ENCODE measurements at places on chromosomes 6 and 20.

- DNase-seq, result no peak
Measured at GRCh38 chr6:4336778-4337442, 201.5 kb upstream of the ECI2 start.

DNA sequence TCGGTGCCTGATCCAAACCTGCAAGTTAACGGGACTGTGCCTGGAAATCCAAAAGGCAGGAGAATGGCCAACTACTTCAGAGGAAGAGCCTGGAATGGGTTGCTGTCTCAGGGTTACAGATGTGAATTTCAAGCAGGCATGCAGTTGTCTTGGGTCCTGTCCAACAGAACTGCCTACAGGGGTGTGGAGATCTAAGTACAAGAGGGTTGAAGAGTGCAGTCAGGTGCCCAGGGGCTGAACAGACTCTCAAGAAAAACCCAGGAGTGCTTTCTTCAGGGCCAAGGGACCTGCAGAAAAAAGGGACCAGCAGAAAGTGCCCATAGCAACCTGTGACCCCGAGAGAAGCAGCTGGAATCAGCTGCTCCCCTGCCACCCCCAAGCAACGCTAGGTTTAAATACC is 71.0 kb downstream of the PREP start:
- no peak for DNase-seq

- no peak for DNase-seq
Measured at GRCh38 chr6:91387290-91388059, 800.6 kb upstream of the MAP3K7 start.

GRCh38 chr6:116568111-116568510 is 3.2 kb upstream of the RWDD1 start:
- no peak for DNase-seq

GRCh38 chr6:33727932-33728331 is 16.4 kb upstream of the UQCC2 start:
- no peak for DNase-seq

GRCh38 chr6:66336176-66336575 is 629.1 kb upstream of the EYS start:
- no peak for DNase-seq

- DNase-seq, result no peak
Measured at GRCh38 chr6:32442977-32443552, 3.4 kb downstream of the HLA-DRA start.

DNA sequence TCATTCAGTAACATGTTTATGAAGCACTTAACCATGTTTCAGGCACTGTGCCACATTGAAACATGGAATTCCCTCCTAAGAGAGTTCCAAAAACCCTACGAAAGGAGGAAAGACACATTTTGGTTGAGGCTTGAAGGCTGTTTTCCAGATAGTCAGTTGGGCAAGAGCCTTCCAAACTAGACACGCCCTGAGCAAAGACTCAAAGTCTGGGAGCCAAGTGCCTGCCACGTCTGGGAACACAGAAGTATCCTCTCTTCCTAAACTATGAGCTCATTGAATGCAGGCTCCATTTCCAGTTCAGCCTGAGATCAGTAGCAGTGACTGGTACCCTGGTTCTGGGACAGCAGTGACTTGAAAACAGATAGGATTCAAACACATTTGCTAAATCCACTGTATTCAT is 74.5 kb upstream of the FAM8A1 start:
- no peak for DNase-seq

DNA sequence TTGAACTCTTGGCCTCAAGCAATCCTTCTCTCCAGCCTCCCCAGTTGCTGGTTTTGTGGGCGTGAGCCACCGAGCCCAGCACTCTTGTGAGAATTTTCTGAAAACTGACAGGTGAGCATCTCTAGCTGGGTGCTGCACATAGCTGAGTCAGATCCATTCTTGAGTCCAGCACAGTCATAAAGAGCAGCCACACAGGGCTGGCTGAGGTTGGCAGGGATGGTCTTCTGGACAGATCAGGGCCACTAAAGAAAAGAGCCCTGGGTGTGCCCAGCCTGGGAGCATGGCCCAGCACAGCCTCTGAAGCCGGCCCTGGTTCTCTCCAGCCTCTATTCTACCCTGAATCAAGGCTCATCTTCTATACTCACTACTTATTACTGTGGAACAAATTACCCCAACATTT is 11.5 kb downstream of the DLGAP4 start:
- no peak for DNase-seq

GRCh38 chr6:132068766-132069165 is 117.6 kb upstream of the CCN2 start:
- no peak for DNase-seq

DNA sequence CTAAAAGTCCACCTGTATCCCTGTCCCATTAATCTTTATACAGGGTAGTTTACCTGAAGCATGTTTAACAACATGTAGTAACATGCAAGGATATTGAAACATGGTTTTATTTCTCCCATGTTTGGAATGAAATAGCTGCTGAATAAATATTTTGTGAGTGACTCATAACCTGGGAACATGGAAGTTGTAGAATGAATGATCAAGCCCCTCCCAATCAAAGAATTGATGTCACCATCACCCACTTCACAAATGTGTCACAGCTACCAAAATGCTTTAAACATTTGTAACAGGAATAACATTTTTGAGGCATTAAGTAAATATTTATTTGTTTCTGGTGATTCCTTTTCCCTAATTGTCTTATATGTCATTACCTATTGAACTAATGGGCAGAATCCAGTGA is 58.9 kb upstream of the TNFAIP3 start:
- DNase-seq, result no peak

GRCh38 chr20:23215344-23215995 is 129.3 kb upstream of the CD93 start:
- DNase-seq, result no peak

- DNase-seq, result no peak
Measured at GRCh38 chr6:166636191-166636933, 9.3 kb upstream of the RPS6KA2 start.

DNA sequence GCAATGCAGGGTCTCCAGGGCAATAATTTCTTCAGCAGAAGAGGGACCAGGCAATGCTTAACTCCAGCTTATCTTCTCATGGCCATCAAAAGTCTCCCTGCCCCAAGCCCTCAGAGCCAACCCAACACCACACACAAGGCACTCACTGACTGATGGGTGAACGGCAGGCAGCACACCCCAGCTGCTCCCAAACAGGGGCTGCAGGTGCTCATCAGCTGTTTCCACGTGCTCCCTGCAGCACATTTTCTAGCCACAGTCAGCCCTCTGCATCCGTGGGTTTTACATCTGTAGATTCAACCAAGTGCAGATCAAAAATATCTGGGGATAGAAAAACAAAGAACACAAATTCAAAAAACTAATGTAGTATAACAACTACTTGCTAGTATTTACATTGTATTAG is 4.0 kb upstream of the GABRR1 start:
- DNase-seq, result no peak

- no peak for DNase-seq
Measured at GRCh38 chr6:132664309-132665034, 5.5 kb upstream of the TAAR1 start.

DNA sequence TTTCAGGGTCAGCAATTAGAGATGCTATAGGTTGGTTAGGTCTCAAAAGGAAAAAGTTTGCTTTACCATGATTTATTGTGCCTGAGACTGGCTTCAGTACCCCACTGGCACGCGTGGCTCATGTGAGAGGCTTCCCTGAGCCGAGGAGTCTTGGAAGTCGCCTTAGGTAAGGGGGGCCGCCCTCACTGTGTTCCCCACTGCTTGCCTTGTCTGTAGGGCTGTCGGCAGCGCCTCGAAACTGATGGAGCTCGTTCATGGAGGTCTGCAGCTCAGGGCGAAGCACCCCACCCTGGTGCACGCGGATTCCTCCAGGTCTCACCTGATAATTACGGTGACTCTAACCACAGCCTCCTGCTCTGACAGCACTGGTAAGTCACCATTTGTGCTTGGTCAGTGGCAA is 39.2 kb downstream of the FRMD1 start:
- DNase-seq, result no peak

- no peak for DNase-seq
Measured at GRCh38 chr6:147566244-147566898, 57.9 kb downstream of the SAMD5 start.

GRCh38 chr6:159788753-159789376 is 537 bp downstream of the TCP1 start:
- DNase-seq, result peak; percentile 23

- peak; percentile 15 for DNase-seq
Measured at GRCh38 chr20:17612287-17612991, 42.6 kb downstream of the DSTN start.

- no peak for DNase-seq
Measured at GRCh38 chr6:124022641-124023040, 219.0 kb downstream of the NKAIN2 start.

GRCh38 chr6:153092082-153093013 is 38.7 kb downstream of the RGS17 start:
- DNase-seq, result no peak

DNA sequence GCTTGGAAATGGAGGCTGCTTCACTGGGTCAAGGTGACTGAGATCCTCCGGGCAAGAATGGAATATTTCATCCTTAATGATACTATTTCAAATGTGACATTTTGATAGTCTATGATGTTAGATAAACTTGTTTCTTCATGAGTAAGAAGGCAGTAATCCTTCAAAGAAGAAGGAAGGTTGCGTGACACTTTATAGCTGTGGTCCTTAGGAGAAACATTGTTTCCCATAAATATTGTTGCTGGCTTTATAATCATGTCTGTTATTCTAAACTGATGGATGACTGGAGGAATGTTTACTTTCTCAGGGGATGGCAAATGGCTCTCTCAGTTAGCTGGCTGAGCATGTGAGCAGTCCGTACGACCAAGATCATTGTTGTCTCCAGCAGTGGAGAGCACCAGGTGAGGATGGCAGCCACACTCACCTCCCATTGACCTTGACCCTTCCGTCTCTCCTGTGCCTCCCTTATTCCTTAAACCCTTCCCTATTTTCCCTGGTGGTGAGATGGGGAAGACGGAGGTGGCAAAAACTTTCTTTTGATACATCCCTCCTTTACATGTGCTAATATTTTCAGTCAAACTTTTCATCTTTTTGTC is 171.2 kb upstream of the OLIG3 start:
- DNase-seq, result no peak

DNA sequence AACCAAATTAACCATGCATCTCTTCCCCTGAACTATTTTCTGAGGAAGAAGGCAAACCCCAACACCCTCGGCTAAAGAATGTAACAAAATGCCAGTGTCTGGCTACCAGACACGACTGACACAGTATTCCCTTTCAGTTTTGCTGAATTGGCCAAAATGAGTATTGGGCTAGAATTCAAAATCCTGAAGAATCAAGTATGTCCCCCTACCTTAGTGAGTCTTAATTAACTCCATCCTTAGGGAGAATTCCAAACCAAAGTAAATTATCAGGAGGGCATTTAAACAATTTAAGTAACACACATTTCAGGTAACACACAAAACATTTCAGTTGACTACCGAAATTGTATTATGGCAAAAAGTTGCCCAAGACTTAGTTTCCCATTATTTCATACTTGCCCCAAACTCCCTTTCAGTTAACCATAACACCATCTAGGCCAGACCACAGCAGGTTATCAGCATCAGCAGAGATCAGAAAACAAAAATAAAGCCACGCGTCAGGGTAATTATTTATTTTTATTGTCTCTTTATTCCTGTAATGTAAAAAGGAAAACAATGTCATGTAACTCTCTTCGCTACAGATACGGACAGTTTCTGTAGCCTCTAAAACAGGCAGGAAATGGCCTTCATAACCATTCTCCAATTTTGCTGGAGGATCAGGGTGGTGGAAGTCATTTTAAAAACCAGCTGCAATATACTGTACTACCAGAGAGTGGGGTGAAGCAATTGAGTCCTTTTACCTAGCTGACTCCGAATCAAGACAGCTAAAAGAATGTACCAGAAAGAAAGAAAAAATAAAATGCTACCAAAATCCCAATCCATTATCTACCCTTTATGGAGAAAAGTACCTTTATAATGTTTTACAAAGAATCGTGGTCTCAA is 1.9 kb downstream of the SNX5 start:
- DNase-seq, result no peak

DNA sequence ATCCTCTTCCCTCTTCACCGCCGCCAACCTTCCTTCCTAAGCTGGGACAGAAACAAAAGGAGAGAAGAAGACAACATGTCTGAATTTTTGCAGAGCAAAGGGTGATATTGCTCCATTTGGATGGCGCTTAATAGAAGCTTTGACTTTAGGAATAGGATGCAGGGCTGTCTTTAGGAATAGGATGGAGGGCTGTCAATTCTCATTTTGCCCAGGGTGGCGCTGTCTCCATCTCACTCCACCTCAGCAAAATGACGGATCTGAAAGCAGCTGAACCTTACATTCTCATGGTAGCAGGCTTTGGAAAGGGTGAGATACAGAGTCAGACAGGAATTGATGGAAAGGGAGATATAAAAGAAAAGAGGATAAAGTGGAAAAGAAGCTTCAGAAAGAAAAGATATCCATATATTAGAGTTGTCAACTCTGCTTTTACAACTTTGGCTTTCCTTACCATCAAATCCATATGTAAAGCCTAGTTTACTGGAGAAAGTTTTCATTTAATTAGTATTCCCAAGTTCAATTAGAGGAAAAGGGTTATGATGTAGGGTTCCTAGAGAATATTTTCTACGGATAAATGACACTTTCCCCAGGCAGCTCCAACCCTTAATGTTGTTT is 2.4 kb downstream of the MTCL3 start:
- DNase-seq, result peak; percentile 53

DNA sequence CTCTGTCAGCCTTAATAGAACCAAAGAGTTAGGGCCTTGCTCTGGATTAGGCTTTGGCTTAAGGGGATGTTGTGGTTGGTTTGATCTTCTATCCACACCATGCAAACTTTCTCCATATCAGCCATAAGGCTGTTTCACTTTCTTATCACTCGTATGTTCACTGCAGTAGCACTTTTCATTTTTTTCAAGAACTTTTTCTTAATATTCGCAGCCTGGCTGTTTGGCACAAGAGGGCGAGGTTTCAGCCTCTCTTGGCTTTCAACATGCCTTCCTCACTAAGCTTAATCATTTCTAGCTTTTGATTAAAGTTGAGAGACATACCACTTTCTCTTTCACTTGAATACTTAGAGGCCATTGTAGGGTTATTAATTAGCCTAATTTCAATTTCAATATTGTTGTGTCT is 193.1 kb downstream of the NRN1 start:
- DNase-seq, result no peak

DNA sequence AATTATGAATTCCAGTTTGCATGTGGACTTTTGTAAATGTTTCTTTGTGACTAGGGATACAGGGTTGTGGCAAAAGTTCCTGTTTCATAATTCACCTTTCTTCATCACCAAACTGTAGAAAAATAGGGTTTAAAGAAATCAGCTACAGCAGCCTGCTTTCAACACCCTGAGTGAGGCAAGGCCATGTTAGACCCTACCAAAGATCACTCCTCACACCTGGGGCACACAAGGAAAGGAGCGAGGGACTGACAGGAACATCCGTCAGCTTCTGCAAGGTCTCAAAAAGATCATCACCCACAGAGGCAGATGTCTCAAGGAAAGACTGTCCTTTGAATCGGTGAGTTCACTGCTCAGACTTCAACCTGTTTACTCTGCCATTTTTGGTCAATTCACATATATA is 10.5 kb upstream of the STX11 start:
- DNase-seq, result no peak

- no peak for DNase-seq
Measured at GRCh38 chr6:12348530-12349511, 58.7 kb downstream of the EDN1 start.

Data from stimulated activated naive CD4-positive, alpha-beta T cell treated with Interleukin-2 at 50 U/mL for 16 hours (primary cell).